ENCODE measurements at places on chromosomes 3 and 15.

- DNase-seq = no peak
Measured at GRCh38 chr3:72745146-72745999, 102.9 kb downstream of the SHQ1 start.

GRCh38 chr15:44971036-44971435 is 14.5 kb downstream of the TERB2 start:
- no peak for DNase-seq

GRCh38 chr3:195139876-195140240 is 131.1 kb downstream of the XXYLT1 start:
- DNase-seq = no peak

- DNase-seq = no peak
Measured at GRCh38 chr3:71690341-71690841, 34.8 kb downstream of the EIF4E3 start.

DNA sequence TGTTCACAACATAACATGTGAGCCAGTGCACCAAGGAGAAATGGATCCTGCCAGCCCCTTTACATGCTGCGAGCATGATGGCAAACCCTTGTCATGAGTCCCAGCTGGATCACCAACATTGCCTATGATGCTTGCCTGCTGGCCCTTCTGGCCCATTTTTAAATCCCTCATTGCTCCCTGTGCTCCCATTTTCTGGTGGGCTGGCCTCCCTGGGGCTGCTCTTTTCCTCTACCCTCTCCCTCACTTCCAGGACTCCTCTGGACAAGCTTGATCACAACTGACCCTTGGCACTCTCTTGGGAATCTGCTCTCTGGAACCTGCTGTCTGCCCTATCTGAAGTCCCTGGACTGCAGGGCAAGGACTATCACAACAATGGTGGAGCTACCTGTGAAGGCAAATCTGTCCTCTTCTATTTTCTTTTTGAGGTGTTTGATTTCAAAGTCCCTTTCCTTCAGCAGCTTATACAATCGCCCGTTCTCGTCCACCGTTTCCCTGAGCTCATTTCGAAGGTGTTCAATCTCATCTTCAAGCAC is 16.3 kb downstream of the CCDC13 start:
- no peak for DNase-seq

DNA sequence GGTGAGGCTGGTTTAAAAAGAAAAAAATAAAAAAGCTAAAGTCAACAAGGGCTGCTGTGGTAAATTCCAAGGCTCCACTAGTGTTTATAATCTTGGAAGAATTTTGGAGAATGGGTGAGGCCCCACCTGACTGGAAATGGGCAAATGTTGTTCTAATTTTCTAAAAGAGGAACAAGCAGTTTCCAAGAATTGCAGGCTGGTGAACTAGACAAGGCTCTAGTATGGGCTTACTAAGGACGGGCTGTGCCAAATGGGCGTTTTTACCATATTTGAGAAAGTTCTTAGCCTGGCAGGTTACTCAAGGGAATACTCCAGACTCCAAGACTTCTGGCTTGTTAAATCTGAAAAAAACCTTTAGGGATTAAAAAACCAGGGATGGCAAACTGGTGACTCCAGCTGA is 67.0 kb upstream of the ABHD2 start:
- DNase-seq = no peak

DNA sequence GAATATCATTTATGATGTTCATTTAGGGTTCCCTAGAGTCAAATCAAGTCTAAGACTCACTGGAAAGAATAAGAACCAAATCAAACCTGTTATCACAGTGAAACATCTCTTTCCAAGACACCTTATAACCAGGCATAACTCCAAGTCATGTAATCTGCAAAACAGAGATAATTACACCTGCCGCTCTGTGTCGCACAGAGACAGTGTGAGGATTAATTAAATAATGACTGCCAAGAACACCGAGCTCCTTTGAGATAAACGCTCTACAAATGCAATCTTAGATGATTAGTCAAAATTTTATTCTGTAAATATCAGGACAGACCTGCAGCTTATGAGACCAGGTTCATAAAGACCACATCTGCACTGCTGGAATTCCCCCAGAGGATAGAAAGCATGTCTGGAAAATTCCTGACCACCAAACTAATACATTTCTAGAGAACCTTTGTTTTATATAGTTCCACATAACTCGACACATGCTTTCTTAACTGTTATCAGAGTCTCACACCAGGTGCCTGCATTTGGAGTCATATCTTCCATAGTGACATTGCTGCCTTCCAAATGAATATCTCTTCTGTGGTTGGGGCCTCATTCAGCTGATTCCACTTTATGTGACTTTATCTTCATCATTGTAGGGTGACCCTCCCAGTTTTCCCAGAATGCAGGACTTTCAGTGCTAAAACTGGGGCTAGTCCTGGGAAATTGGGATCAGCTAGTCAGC is 252.8 kb downstream of the CD47 start:
- no peak for DNase-seq

- DNase-seq = no peak
Measured at GRCh38 chr3:138381950-138382715, 33.8 kb downstream of the MRAS start.

DNA sequence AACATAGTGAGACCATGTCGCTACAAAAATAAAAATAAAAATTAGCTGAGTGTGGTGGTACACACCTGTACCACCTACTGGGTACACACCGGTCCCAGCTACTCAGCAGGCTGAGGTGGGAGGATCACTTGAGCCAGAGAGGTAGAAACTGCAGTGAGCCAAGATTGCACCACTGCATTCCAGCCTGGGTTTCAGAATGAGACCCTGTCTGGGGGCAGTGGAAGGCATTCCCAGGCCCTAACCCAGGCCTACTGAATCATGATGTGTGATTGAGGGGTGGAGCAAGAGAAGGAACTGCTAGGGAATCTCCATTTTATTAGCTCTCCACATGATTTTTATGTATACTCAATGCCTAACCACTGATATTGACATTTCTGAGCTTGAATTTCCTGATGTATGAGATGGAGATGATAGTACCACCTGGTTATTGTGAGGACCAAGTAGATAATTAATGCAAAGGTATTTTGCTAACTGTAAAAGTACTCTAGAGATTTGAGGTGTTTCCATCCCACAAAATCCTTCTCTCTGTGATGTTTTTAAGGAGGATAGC is 169.5 kb upstream of the UMPS start:
- DNase-seq = no peak

GRCh38 chr3:119745942-119746341 is 36.0 kb upstream of the NR1I2 start:
- DNase-seq = no peak

DNA sequence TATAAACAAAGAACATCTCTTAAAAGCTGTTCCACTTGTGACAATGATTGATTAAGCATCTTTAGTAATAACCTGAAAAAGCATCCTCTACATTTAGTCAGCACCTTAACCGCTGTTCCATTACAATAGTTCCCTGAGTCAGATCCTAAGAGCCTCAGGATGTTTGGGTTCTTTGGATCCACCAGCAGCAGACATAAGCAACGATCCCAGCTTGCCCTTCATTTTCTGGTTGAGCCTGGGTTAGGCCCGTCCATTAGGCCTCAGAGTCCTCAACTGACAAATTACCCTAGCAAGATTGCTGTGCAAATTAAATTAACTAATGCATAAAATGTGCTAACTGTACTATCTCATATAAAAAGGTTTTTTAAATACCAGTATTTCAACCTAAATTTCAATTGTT is 42.3 kb upstream of the ROBO1 start:
- DNase-seq = no peak
